Activated CD8-positive, alpha-beta memory T cell treated with anti-CD3 and anti-CD28 coated beads for 1 hour (primary cell): ENCODE measurements at places on chromosomes 3 and 15.

DNA sequence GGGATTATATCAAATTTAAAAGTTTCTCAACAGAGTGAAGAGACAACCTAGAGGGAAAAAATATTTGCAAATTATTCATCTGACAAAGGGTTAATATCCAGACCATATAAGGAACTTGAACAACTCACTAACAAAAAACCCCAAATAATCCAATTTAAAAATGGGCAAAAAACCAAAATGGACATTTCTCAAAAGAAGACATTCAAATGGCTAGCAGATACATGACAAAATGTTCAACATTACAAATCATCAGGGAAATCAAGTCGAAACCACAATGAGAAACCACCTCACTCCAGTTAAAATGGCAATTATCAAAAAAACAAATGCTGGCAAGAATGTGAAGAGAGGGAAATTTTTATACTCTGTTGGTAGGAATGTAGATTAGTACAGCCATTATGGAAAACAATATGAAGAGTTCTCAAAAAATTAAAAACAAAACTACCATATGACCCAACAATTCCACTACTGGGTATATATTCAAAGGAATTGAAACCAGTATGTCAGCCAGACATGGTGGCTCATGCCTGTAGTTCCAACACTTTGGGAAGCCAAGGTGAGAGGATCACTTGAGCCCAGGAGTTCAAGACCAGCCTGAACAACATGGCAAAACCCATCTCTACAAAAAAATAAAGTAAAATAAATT is 88.5 kb downstream of the CSNK1G1 start:
- no peak for DNase-seq

DNA sequence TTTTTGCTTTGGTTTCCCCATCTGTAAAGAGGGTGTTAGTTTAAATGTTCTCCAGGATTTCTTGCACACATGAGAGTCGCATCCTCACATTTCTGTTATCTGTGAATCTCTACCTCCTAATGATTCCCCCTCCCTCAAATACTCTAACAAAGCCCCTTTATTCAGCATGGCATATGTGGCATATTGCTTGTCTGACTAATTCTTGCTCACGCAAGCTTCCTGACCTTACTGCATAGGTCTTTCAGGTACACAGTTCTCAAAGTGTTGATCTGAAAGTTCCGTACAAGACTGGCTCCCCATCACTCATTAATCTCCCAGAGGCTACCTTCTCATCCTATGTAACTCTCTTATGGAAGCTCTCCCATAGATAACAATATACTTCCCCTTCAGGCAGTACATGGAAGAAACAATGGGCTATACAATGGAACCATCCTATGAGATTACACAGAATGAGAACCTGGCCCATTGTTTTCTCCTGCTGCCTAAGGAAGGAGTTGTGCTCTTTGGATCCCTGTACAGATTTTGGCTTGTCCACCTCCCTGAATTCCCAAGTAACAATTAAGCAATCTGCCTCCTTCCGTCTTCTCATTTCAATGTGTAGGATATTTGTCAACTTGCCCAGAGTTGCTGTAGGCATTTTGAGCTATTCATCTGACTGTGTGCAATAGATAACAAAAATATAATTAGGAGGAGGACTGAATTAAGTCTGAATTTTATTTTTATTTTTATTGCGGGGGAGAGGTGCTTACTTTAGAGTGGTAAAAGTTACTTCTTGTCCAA is 51.0 kb downstream of the PPARG start:
- DNase-seq, result no peak

GRCh38 chr3:36842275-36842674 is 77.9 kb upstream of the DCLK3 start:
- no peak for DNase-seq

DNA sequence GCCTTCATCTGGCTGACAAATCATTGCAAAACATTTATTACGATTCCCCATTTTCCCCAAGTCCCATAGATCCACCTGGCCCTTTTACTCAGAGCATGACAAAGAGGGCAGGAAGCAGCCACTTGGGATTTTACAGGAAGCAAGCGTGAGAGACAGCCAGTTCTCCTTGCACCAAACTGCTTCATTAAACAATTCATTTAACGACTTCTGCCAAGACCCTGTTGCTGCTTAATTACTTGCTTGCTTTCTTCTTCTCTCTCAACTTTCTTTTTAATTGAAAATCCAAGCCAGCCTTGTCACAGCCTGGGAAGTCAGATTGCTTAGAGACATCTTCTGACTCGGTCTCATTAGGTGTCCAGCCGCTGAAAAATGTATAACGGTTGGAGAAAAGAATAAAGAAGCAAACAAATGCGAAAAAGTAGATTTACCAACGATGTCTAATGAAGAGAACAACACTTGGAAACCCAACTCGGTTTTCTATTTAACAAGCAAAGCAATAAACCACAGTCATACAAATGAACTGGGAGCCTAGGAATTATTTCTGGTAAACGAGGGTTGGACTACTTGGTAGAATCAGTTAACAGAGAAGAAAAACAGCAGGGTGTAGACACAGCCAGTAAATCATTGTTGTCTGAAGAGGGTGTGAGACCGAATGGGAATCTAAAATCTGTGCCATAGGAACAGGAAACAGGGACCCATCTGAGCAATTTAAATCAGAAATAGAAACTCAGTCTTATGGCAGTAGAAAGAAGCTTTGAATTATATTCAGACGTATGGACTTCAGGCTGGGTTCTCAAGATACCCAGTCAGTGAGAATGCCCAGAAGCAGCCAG is 298.3 kb downstream of the LRRC3B start:
- no peak for DNase-seq

GRCh38 chr15:28984421-28985315 is 98.9 kb downstream of the APBA2 start:
- DNase-seq, result no peak

DNA sequence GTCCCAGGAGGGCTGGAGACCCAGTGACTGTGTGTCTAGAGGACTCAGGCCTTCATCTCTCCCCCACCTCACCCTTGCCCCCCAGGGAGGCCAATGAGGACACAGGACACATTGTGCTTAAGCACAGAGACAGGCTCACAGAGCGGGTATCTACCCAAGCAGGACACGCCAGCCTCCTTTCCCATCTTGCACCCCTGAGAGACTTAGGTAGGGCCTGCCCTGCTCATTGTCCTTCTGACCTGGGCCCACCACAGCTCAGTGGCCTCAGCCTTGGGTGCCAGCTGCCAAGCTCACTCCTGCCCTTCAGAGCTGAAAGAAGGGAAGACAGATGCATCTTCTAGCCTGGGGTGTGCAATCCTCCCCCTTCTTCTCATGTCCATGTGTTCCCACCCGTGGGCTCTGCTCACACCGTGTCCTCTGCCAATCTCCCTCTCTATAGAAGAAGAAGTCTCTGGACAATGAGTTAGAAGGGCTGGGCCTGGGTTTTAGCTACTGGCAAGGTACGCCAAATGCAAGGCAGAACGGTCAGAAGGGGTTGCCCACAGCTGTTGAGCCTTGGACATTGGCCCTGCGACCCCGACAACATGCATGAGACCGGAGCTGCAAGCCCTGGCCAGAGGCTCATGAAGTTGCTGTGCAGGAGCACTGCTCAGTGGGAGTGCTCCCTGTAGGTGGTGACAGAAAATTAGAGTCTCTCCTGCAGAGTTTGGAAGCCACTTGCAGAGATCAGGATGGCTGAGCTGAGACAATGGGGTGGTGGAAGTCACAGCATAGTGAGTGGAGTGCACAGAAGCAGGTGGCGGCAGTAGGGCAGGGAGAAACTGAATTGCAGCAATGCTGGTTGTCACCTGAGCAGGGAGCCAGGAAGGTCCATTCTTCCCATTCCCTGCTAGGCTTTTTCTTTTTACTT is 32.8 kb downstream of the ACSBG1 start:
- no peak for DNase-seq

- no peak for DNase-seq
Measured at GRCh38 chr3:63051920-63052319, 176.7 kb upstream of the CADPS start.

- no peak for DNase-seq
Measured at GRCh38 chr3:146166826-146167225, 5.8 kb upstream of the PLOD2 start.

DNA sequence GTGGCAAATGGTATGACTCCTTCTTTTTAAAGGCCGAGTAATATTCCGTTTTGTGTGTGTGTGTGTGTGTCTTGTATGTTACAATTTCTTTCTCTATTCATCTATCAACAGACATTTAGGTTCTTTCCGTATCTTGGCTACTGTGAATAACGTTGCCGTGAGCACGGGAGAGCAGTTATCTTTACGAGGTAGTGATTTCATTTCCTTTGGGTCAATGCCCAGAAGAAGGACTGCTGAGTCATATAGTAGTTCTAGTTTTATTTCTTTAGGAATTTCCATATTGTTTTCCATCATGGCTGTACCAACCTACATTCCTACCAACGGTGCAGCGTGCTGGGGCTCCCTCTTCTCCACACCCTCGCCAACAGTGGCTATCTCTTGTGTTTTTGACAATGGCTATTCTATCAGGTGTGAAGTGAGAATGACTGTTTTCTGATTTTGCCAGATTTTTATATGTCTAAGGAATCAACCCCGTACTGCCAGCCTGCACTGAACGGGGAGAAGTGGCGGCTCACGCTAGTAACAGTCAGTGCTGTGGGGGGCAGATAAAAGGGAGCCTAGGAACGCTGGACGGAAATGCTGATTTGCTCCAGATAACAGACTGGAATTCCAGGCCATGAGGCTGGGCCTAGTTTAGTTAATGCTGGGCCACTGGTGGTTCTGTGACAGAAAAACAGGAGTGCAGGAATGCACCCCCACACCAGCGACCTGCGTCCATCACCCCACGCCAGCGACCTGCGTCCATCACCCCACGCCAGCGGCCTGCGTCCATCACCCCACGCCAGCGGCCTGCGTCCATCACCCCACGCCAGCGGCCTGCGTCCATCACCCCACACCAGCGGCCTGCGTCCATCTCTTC is 168.1 kb downstream of the XXYLT1 start:
- no peak for DNase-seq
